Activated effector memory CD4-positive, alpha-beta T cell treated with Interleukin-2 at 50 U/mL for 16 hours (primary cell): ENCODE measurements at places on chromosomes 5 and 9.

- no peak for DNase-seq
These were observed 8.6 kb downstream of the BRD3 start for GRCh38 chr9:134059188-134059641.

- no peak for DNase-seq
These were observed 532.0 kb upstream of the GRAMD2B start for GRCh38 chr5:125891061-125891725.

DNA sequence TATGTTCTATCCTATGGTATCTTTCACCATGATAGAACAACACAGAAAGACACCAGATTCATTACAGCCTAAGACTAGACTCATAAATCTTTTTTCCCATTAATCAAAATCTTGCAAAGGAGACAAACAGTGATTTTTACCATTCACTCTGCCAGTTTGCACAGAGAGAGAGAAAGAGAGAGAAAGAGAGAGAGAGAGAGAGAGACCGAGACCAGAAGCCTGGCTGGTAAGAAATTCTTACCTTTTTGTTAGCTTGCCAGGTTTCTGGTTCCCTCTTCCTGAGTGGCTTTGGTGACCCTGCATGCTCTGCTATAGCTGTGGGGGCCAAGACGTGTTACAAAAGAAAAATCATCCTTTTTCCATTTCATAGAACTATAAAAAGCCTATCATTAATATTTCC lies 18.6 kb downstream of the TMEM161B start:
- no peak for DNase-seq

- DNase-seq = no peak
These were observed 9.9 kb upstream of the IQGAP2 start for GRCh38 chr5:76393035-76393680.

DNA sequence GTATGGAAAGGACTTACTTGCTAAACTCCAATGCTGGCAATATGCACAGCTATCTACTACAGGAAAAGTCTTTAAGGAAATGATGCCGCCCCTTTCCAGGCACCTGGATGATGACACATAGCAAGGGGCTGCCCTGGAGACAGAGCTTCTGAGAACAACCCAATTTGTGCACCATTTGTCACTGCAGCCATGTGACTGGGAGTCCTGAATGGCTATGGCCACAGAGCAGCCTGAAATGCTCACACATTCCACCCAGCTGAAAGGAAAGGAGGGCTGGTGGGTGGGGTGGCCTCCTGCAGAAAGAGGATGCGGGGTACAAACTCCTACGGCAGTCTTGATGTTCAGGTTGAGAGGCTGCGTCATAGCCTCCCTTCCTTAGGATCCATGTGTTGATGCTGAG lies 70.1 kb upstream of the FSTL4 start:
- no peak for DNase-seq
